ENCODE measurements at places on chromosomes 12 and 14.

DNA sequence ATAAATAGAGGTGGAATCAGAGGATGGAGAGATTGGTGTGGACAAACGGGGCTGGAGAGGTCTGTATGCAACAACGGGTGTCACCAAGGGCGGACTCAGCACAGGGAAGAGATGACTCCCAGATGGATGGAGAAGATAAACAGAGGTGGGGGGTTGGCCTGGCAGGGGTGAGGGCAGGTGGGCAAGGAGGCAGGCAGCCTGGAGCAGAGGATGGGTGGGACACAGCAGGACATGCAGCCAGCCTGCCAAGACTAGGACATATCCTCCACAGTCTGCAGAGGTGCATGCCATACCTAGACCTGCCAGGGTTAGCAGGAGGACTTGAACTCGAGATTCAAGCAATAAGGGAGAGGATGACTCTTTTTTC lies 56.2 kb downstream of the TTC7B start:
- DNase-seq, result no peak

DNA sequence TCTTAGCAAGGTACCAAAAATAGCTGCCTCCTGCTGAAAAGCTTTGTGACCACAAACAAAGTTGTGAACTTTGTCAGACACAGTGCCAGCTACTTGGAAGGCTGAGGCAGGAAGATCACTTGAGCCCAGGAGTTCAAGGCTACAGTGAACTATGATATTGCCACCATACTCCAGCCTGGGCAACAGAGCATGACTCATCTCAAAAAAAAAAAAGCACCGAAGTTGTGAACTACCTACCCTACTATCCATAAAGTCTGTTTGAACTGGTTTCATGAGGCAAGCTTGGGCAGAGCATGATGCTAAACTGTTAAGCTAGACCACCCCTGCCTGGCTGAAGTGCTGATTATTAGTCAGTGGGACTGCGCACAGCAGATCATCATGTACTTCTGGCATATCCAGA lies 75.5 kb downstream of the RAD52 start:
- no peak for DNase-seq

DNA sequence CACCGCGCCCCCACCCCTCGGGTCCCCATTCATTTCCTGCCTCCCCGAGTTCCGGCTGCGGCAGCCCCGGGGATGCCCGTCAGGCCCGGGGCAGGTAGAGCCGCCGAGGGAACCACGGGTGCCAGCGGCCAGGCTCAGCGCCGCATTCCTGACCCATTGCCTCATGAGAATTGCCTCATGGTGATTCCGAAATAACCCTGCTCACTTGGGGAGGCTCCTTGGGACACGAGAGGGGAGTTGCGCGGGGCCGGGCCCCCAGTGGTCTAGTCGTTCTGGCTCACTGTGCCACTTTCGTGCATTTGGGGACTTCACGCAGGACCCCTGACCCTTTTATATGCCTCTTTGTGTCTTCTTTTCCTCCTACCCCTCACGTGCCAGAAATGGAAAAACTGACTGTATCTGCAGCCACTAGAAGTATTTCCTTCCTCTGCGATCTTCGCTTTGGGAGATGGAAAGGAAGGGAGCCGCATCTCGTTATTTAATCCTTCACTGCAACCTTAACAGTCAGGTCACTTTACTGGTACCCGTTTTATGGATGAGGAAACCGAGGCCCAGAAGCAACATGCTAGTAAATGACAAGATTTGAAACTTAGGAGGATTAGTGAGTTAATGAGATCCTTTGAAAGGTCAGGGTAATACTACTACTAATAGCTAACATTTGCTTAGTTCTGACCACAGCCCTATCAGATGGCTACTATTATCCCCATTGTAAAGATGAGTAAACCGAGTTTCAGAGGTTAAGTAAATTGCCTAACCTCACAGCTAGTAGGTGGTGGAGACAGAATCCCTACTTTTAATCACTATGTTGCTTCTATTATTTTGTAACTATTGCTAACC lies 768 bp downstream of the PTPN11 start:
- no peak for DNase-seq

- DNase-seq, result peak; percentile 8
These were observed 613 bp downstream of the DUSP16 start for GRCh38 chr12:12562016-12562483.

GRCh38 chr12:98464190-98464589 lies 51.2 kb upstream of the TMPO start:
- DNase-seq, result no peak

- DNase-seq, result no peak
These were observed 3.6 kb upstream of the MORN3 start for GRCh38 chr12:121673013-121673511.

DNA sequence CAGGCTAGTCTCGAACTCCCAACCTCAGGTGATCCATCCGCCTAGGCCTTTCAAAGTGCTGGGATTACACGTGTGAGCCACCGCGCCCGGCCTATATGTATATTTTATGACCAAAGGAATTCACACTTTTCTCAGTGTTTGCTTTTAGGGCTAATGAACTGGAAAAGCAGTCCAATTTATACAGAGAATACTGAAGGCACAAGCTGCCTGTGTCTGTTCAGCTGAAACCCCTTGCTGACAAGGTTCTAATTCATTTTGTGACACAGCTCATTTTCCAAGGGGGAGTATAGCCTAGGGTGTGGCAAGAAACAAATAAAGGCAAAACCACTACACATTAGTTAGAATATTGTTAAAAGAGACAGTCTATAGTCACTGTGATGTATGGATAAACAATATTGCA lies 18.3 kb upstream of the NEMF start:
- DNase-seq, result no peak

- no peak for DNase-seq
These were observed 10.7 kb upstream of the TCL1B start for GRCh38 chr14:95675486-95675885.

DNA sequence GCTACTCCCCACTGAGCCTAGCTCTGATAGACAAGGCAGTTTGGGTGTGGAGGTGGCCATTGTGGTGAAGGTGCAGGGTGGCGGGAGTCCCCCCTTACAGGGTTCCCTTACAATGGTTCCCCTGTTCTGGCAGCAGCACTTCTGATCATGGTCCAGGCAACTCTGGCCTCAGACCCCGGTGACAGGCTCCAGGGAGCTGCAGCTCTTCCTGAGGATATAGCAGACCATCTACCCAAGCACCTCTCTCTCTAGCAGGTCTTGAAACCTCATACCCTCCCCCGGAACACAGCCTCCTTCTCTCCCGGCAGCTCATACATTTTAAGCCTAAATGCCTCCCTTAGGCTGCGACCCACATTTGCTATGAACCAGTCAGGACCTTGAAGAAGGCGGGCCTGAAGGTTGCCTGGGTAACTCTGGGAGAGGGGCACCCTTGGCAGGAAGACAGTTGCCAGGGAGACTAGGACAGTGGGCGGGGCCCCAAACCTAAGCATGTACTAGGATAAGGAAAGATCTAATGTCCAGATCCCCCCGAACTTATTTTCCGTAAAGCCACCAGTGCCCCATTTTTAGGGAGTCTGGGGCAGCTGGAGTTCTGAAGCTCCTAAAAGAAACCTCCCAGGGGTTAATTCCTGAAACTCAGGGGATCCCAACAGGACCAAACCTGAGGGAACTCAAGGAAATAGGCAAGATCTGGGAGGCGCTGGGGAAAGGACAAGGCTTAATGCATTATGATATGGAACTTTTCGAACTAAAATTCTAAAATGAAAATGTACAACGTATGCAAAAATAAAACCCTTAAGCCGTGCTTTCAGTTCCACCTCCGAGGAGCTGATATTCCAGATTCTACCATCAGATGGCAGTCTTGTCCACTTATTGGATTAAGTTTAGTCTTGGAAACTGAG lies 4.5 kb upstream of the GDF11 start:
- peak; percentile 67 for DNase-seq

- peak; percentile 82 for DNase-seq
These were observed 3.1 kb downstream of the CCND2 start for GRCh38 chr12:4276524-4277204.

DNA sequence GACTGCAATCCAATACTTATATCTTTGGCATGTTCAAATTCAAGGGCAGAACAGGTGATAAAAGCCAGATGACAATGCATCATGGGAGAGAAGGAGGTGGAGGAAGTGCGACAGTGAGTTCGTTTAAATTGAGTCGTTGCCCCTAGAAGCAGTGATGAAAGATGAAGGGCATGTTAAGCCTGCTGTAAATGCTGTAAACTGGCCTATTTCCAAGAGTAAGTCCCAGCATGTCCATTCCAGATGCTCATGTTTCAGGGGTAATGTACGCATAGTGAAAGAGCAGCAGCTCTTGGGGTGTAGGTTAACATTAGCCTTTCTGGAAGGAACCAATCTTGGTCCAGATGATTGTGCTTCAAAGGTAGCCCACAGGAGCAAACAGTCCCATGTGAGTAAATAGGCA lies 97.1 kb downstream of the C2CD5 start:
- DNase-seq, result no peak

DNA sequence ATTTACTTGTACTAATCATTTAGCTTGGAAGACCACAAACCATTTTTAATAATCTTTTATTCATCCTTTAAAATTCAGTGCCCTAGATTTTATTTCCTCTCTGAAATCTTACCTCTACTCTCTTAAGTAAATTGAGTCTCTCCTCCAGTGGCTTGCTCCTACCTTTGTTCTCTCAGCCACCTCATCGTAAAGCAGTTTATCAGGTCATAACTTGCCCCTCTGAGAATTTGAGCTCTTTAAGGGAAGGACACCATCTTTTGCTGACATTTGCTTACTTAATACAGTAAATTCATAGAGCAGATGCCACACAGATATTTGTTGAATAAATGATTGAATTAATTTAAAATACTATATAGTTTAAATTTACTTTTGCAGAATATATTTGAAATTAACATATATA lies 794.3 kb downstream of the C12orf50 start:
- DNase-seq, result no peak

DNA sequence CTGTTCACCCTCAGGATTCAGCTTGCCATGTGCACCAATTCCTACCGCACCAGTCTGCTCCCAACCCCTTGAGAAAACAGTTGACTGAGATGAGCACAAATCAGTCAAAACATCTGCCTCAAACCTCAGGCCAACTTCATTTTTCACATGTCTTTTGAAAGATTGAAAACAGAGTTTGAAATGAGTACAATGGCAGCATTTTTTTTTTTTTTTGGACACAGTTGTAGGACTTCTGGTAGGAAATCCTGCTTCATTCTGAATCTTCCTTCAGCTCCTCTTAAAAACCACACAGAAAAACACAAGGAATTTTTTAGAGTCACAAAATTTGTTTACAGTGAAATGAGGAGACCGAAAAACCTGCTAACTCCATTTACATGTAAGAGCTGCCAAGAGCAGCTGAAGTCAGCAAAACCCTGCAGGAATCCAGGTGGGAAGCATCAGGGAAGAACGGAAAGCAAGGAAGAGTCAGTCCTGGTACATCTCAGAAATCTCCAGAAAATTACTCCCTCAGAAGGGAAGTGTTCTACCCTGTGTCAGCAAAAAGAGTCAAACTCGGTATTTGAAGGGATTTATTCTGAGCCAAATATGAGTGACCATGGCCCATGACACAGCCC lies 100.3 kb upstream of the TMTC1 start:
- no peak for DNase-seq

DNA sequence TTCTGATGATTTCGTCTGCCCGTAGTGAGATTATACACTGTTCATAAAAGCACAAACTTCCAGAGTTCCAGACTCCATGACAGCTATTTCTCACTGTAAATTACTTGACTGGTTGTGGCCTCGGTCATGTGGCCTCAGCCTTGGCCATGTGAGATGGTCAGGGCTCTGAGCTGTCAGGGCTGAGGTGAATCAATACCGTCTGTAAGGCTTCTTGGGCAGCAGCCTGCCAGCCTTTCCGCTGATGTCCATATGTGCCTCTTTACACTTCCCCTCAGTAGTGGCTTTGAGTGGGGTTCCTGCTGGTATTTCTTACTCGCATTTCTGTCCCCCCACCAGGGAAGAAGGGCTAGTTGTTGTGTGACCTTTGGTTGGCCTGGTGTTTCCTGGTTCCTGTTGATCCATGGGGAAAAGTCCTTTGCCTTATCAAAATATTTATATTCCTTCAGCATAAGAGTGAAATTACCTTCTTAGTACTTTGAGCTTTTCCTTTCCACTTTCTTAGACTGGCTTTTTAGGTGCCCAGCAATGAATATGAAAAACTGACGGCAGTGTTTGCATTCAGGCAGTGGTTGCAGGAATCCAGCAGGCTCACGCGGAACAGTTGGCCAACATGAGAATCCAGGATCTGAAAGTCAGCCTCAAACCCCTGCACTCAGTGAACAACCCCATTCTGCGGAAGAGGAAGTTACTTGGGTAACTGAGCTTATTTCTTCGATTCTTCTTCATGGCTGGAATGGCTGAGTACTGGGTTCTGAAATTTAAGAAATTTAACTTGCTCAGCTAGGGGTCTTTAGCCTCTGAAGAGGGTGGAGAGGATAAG lies 46.1 kb downstream of the MAPKAPK5 start:
- DNase-seq, result no peak

GRCh38 chr12:130254461-130255276 lies 83.0 kb upstream of the PIWIL1 start:
- no peak for DNase-seq

GRCh38 chr12:22018860-22019259 lies 27.2 kb upstream of the CMAS start:
- no peak for DNase-seq

DNA sequence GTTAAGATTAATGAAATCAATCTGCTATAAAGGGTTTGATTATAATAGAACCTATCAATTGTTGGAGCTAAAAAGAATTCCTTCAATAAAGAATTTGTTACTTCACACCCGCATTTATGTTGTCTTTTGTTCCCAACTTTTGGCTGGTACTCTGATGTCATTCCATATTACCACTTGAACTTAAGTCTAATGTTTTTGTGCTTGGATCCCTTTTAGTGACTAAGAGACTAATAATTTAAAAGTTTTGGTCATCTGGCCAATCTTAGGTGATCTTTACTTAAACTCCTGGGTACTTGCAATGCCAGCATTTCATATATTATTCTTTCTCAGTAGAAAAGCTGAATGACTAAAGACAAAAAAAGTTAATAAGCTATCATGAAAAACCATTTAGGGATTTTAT lies 113.0 kb downstream of the TMEM30B start:
- DNase-seq, result no peak

DNA sequence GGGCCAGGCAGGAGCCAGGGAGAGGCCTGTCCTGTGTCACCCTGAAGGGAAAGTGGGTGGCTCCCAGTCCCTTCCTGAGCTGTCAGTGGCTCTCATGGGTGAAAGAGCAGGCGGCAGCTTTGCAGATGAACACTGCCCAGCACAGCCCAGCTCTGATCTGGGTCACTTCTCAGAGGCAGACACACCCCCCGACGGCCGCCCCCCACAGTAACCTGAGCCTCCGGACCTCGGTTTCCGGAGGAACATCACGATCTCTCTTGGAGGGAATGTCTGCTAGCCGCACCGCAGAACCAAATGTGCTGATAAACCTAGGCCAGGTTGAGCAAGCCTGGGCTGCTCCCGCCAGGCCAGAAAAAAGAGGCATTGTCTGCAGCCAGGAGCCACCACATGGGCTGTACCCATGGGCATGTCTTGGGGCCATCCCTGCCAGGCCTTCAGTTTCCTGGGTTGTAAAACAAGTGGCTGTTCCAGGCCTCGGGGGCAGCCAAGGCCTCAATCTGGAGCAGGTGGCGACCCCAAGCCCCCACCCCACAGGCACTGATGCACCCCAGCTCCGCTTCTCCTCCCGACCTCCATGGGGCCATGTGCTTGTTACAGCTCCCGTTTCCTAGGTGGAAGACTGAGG lies 57.6 kb downstream of the NCOR2 start:
- DNase-seq, result no peak

GRCh38 chr12:3004655-3005565 lies 45.7 kb downstream of the TEAD4 start:
- no peak for DNase-seq

- no peak for DNase-seq
These were observed 1.2 kb upstream of the GPR132 start for GRCh38 chr14:105066240-105067071.

Measured in stimulated activated CD8-positive, alpha-beta memory T cell treated with anti-CD3 and anti-CD28 coated beads, Interleukin-12 subunit alpha, Interleukin-12 subunit beta, amount 100 ng/mL, for 1 hour (primary cell).